ENCODE measurements at places on chromosomes 1 and 21. TPM values are rescaled to one million over a fixed set of nuclear protein-coding genes. Genes with fewer than 3 reads are reported as not detected.

- no peaks in the 10 kb centered on the region for H3K4me1 ChIP-seq
- peaks cover 3% of the 10 kb centered on the region for H3K36me3 ChIP-seq
- no peak overlapping the region for H3K27ac ChIP-seq
- H3K4me3 ChIP-seq: no peak overlapping the region
These were observed 28.4 kb downstream of the SYT2 start for GRCh38 chr1:202681736-202682420.

DNA sequence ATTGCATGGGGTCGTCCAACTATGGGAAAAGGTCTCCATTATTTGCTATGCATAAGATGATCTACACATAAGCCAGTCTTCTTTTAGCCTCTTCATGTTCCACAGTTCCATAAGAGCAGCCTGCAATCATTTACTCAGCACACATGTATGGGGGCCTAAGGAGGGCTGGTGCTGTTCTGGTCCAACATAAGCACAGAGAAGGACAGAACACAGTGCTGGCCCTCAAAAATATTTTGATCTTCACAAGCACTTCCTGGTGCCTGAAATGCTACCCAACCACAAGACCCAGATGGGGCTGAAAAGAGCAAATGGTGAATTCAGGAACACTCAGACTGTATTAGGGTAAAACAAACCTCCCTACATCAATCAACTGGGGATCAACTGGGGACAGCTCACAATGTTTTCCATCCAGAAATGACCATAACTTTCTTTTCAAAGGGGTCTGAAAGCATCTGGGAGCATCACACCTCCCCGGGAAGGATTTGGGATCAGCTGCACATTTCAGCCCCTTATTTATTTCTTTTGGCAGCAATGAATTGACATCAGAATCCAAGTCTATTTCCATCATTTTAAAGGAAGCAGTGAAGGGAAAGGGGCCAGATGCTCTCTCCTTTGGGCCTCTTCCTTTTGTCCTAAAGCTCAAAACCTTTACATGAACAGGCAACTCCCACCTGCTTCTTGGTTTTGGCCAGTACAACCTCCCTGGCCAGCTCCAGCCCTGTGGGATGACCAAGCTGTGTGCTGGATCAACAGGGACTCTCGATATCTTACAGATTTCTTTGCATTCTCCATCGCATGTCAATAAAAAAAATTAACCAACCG lies 45.7 kb downstream of the KCNN3 start:
- no peaks in the 10 kb centered on the region for H3K36me3 ChIP-seq
- H3K4me1 ChIP-seq: no peaks in the 10 kb centered on the region
- H3K27me3 ChIP-seq: no peaks in the 10 kb centered on the region
- H3K27ac ChIP-seq: no peak overlapping the region
- DNase-seq: no peak

GRCh38 chr1:236997882-236998281 lies 6.4 kb downstream of the MT1HL1 start:
- no peaks in the 10 kb centered on the region for H3K4me1 ChIP-seq
- H3K36me3 ChIP-seq: no peaks in the 10 kb centered on the region
- H3K27me3 ChIP-seq: peaks cover 3% of the 10 kb centered on the region
- H3K27ac ChIP-seq: no peak overlapping the region

- no peak overlapping the region for H3K27ac ChIP-seq
- H3K27me3 ChIP-seq: no peaks in the 10 kb centered on the region
- no peaks in the 10 kb centered on the region for H3K36me3 ChIP-seq
- H3K4me3 ChIP-seq: no peak overlapping the region
These were observed 19.1 kb downstream of the EXOC8 start for GRCh38 chr1:231318568-231318967.

DNA sequence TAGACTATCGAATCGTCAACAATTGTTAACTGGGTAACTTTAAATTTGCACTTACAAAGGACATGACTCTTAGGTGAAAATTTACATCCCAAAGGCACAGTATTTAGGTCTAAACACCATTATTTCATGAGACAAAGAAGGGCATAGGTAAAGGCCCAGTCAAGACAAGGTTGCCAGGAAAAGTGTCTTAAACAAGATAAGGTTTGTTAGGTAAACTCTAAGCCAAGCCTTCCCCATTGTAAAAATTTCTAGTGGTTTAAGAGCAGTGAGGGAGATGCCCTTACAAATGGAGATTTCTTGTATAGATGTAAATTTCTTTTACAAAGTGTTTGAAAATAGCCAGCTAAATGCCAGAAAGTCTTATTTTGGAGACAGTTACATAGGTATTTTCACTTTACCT lies 36.9 kb upstream of the FNBP1L start:
- no peak overlapping the region for H3K4me3 ChIP-seq
- no peak overlapping the region for H3K27ac ChIP-seq
- H3K27me3 ChIP-seq: no peaks in the 10 kb centered on the region
- peaks cover 3% of the 10 kb centered on the region for H3K36me3 ChIP-seq
- no peaks in the 10 kb centered on the region for H3K4me1 ChIP-seq

GRCh38 chr1:201637282-201638079 lies 98.6 kb downstream of the NAV1 start:
- no peak for DNase-seq
- H3K27ac ChIP-seq: no peak overlapping the region
- H3K36me3 ChIP-seq: no peaks in the 10 kb centered on the region

- H3K36me3 ChIP-seq: no peaks in the 10 kb centered on the region
- no peak for DNase-seq
- H3K27me3 ChIP-seq: no peaks in the 10 kb centered on the region
- H3K27ac ChIP-seq: no peak overlapping the region
- no peak overlapping the region for H3K4me3 ChIP-seq
These were observed 130.2 kb upstream of the ATP1B1 start for GRCh38 chr1:168976267-168976666.

GRCh38 chr1:62508187-62508758 lies 71.4 kb downstream of the USP1 start:
- no peaks in the 10 kb centered on the region for H3K27me3 ChIP-seq
- H3K4me3 ChIP-seq: no peak overlapping the region
- no peak overlapping the region for H3K27ac ChIP-seq
- no peak for DNase-seq
- H3K36me3 ChIP-seq: peaks cover 7% of the 10 kb centered on the region
- no peaks in the 10 kb centered on the region for H3K4me1 ChIP-seq

- H3K27me3 ChIP-seq: no peaks in the 10 kb centered on the region
- peak overlapping the region; percentile 93 for H3K27ac ChIP-seq
- H3K36me3 ChIP-seq: peaks cover 9% of the 10 kb centered on the region
- DNase-seq: peak; percentile 59
These were observed 14.6 kb downstream of the SLC35E2B start for GRCh38 chr1:1677718-1678580.

DNA sequence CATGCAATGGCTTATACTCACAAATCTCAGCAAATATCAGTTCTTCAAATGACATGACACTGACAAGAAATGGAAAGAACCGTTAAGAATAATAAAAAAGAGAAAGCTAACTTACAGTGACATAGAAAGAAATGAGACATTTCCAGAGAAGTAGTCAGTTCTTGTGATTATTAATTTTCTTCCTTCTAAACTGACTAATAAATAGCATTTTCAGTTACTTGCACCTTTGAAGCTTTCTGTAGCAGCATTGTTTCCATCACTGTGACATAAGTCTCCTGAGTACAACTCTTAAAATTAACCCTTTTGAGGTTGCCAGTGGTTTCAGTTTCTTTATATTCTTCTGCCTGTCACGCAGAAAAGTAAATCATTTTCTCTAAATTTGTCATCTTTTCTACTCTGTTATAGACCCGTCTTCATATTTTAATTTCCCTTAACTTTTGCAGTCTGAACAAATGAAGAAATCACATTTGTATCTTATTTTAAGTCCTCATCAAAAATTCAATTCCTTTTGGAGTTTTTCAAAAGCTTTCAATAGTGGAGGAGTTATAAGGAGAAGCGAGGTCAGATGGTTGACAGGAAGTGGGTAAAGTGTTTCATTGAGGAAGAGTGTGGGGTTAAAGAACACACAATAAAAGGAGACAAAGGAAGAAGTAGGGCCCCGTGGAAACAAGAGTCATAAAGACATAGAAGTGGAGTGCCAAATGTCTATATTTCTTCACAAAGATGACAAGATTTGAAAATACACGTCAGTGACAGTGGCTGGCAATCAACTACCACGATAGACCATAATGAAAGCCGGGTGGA lies 57.9 kb upstream of the S1PR1 start:
- no peaks in the 10 kb centered on the region for H3K36me3 ChIP-seq
- H3K27ac ChIP-seq: peak overlapping the region; percentile 100
- no peaks in the 10 kb centered on the region for H3K27me3 ChIP-seq
- DNase-seq: peak; percentile 58
- H3K4me3 ChIP-seq: peak overlapping the region; percentile 71

DNA sequence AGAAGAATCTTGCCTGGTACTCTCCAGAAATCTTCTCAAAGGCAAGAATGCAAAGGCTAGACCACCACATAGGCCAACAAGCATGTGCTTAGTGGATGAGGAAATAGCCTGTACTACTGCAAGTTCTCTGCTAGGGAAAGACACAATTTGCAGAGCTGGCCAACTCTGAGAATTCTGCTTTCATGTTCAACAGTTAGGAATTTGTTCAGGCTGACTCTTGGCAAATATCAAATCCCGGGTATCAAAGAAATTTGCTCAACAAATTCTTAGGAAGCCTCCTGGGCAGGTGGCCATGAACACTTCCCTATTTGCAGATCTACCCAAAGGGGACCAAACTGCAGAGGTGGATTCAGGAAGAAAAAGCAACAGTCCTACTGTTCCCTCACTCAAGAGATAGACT lies 15.0 kb upstream of the H3-3A start:
- H3K27ac ChIP-seq: no peak overlapping the region
- DNase-seq: no peak
- H3K36me3 ChIP-seq: no peaks in the 10 kb centered on the region
- no peaks in the 10 kb centered on the region for H3K27me3 ChIP-seq
- no peak overlapping the region for H3K4me3 ChIP-seq
- no peaks in the 10 kb centered on the region for H3K4me1 ChIP-seq

GRCh38 chr1:170669107-170669445 lies 5.1 kb downstream of the PRRX1 start:
- no peak for DNase-seq
- no peaks in the 10 kb centered on the region for H3K36me3 ChIP-seq
- peaks cover 29% of the 10 kb centered on the region for H3K4me1 ChIP-seq
- H3K27ac ChIP-seq: no peak overlapping the region
- H3K4me3 ChIP-seq: no peak overlapping the region

The ADAR gene
- 289 TPM for total RNA-seq

The MYBPH gene
- total RNA-seq: not detected

The PLXNA2 gene
- 0.29 TPM for total RNA-seq

The LCA5L gene
- 0.22 TPM for total RNA-seq

The RIPK4 gene
- 0.24 TPM for total RNA-seq

The SLC26A9 gene
- total RNA-seq: not detected

The MR1 gene
- total RNA-seq: 21.2 TPM

The GJB4 gene
- total RNA-seq: not detected

The ZNF683 gene
- not detected for total RNA-seq

The IL20 gene
- total RNA-seq: not detected

The AMY1B gene
- not detected for total RNA-seq

All from activated CD4-positive, alpha-beta memory T cell treated with anti-CD3 and anti-CD28 coated beads for 36 hours (primary cell).